ENCODE measurements at places on chromosomes 5 and 9.

GRCh38 chr5:139178589-139178917, 19.6 kb downstream of the SIL1 start:
- peak; percentile 13 for DNase-seq

DNA sequence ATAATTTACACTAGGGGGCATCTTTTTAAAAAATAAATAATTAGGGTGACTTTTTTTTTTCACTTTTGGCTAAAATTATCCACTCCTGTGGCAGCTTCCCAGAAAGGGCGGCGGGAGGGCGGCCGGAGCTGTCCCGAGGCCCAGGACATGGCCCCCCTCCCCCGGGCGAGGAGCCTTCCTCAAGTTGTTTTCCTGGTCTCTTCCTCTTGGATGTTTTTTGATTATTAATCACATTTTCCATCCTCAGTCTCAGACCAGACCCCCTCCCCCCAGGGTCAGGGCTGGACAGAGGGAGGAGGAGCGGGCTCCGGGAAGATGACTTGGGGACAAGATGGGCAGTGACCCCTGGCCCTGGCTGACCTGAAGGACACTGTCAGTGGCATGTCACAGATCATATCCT, 4.7 kb upstream of the CNTFR start:
- no peak for DNase-seq

GRCh38 chr5:167638816-167639215, 652.6 kb upstream of the WWC1 start:
- DNase-seq: no peak

DNA sequence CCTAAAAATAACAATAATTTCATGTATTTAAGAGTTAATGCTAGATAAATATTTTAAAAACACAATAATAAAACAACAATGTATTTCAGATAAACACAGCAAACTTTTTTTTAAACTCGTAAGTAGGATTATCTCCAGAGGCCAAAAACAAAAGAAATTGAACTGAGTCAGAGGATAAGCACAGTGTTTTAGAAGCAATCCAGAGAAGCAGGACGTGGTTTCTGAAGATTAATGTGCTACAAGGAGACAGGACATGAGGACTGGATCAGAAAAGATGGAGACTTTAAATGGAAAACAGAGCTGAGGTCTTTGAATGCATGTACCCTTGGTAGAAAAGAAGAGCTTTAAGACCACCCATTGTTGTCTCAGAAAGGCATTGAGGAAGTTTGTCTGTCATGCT, 491.2 kb upstream of the TLE4 start:
- no peak for DNase-seq

- no peak for DNase-seq
Measured at GRCh38 chr5:62385131-62385530, 18.6 kb downstream of the DIMT1 start.

DNA sequence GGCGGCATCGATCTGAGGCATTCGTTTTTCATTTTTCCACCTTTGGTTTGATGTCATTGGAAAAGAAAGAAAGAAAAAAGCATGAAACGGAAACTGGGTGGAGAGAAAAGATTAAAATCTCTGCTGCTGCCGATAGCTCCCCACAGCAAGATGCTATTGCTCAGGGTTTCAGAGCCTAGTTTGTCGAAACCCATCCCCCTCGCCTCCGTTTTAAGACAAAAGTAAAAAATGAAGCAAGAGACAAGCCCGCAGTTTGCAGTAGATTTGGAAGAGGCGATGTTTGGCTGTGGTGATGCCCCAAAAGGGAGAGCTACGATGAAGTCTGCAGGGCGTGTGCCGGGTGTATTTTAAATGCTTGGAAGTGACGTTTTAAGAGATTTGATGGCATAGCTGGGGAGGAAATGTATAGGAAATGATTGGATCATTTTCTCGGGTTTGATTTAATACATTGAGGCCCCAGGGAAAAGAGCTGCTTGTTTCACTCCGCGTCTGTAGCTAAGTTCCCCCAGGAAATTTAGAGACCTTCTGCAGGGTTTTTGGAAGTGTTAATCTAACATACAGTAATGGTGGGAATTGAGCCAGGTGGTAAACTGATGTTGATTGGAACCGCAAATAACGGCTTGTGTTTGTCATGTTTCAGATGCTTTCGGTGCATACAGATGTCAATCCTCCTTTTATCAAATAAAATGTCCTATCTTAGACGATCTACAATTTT, 909 bp downstream of the NDFIP1 start:
- peak; percentile 67 for DNase-seq

- DNase-seq: no peak
Measured at GRCh38 chr9:134236001-134236421, 71.6 kb upstream of the RNU6ATAC start.

Data from hematopoietic multipotent progenitor cell treated with erythropoietin and hydrocortisone succinate and interleukin-3 and kit ligand, for 17 days (in vitro differentiated cells).